ENCODE measurements at places on chromosomes 16 and 17.

- DNase-seq = no peak
Measured at GRCh38 chr16:12296406-12296805, 319.9 kb downstream of the SNX29 start.

GRCh38 chr17:21389394-21389793, 13.2 kb downstream of the KCNJ12 start:
- DNase-seq = no peak

DNA sequence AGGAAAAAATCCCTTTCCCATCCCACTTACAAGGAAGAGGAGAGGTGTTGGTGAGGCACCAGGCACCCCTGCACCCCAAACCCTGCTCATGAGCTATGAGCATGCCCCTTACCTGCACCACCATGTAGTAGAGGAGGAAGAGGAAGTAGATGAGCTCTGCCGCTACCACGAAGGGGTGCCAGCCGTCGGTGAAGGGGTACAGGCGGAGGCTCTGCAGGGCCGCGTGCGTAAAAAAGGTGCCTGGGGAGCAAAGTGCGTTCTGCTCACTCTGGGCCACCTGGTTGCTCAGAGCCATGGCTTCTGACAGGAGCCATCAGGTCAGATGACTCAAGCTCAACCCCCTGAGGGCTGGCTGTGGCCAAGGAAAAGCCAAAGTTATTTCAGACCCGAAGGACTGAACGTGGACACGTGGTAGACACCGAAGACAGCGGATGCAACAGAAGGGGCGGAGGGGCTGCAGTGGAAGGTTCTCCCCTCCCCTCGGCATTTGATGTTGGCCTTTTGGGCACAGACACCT, 25.3 kb upstream of the GCSH start:
- no peak for DNase-seq

DNA sequence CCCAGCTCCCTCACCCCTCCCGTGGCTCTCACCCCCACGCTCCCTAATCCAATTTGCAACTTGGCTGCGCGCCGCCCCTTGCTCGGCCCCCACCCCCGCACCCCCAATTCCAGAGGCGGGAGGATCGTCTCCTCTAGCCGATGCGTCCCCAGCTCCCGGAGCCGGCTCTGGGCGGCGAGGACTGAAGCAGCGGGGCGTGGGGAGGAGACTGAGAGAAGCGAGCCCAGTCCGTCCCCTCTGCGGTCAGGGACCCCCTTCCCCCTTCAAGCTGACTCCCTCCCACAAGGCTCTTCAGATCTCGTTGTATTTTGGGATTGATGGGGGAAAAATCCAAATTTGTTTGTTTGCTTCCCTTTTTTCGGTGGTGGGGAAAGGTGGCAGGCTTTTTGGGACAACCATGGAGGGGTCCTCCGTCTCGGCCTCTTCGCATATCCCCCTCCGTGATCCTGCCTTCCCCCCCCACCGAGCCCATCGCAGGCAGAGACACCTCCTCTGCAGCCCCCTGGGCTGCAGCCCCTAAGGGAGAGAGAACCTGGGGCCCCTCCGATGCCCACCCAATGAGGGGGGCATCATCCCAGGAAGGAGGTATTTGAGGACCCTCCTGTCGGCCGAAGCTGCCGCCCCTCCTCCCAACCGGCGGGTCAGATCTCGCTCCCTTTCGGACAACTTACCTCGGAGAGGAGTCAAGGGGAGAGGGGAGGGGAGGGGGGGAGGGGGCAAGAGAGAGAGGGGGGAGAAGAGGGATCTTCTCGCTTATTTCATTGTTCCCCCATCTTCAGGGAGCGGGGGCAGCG, 466 bp downstream of the NEUROD2 start:
- no peak for DNase-seq
